ENCODE measurements at places on chromosomes 5 and 9.

DNA sequence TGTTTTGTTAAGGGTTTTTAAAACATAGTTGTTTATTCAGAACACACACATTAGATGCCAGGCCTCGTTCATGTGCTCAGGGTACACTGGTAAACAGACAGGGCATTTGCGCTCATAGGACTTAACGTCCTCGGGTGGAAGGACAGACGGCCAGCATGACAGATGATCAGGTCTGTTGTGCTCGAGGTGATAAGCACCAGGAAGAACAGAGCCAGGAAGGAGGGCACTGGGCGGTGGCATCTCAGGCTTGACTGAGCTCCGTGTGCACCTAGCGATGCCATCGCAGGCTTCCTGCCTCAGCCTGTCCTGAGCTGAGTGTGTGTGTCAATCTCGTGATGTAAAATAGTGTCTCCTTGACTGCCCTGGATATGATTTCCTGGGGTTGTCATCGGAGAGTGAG, 96.5 kb downstream of the EHMT1 start:
- DNase-seq = no peak
- H3K4me3 ChIP-seq = no peak overlapping the region
- no peaks in the 10 kb centered on the region for H3K27me3 ChIP-seq
- H3K27ac ChIP-seq = no peak overlapping the region

- no peak overlapping the region for H3K4me3 ChIP-seq
- H3K27ac ChIP-seq = peak overlapping the region; percentile 17
- H3K27me3 ChIP-seq = no peaks in the 10 kb centered on the region
- H3K36me3 ChIP-seq = no peaks in the 10 kb centered on the region
Observed at GRCh38 chr9:70262948-70263347, 4.2 kb downstream of the SMC5 start.

DNA sequence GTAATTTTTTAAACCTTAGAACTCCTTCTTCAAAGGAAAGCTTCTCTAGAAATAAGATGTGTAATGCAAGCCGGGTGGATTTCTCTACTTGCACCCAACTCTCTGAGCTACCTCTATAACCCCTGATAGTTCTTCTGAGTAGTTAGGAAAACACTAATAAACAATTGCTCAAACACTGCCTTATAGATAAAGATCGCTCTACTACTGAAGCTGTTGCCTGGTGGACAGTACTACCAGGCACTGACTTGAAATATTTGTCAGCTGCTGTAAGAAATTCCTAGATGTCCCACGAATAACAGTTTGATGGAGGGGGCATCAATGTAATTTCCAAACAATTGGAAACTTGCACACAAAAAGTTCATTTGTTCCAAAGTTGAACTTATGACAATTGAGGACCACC, 42.0 kb downstream of the NR3C1 start:
- peaks cover 6% of the 10 kb centered on the region for H3K4me1 ChIP-seq
- no peak for DNase-seq
- H3K27me3 ChIP-seq = no peaks in the 10 kb centered on the region
- no peaks in the 10 kb centered on the region for H3K36me3 ChIP-seq
- H3K27ac ChIP-seq = no peak overlapping the region

DNA sequence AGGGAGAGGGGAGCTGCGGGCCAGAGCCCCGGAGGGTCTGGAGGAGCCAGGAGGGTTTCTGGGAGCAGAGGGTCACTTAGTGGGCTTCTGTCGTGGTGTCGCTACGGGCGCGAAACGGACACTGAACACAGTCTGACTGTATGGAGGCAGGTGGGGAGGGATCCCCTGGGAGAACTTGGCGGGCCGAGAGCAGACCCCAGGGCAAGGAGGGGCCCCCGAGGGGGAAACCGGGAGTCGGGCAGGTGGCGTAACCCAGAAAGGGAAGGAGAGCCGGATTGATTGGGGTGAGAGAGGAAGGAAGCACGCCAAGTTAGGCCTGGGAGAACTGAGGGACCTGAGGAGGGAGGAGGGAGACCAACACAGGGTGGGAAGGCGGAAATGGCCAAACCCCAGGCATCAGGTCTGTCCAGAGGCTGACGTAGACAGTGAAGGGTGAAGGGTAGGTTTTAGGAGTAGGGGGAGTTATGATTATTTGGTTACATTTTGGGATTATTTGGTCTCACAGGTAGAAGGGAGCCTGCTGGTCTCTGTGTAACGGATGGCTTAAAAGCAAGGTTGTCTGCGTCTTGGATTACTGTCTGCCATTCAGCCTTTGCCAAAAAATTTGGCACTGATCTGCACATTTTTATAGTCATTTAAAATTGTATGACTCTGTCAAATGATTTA, 3.3 kb upstream of the MSMP start:
- peaks cover 14% of the 10 kb centered on the region for H3K4me1 ChIP-seq
- peak overlapping the region; percentile 99 for H3K27ac ChIP-seq
- DNase-seq = no peak
- H3K4me3 ChIP-seq = peak overlapping the region; percentile 57
- H3K36me3 ChIP-seq = no peaks in the 10 kb centered on the region

DNA sequence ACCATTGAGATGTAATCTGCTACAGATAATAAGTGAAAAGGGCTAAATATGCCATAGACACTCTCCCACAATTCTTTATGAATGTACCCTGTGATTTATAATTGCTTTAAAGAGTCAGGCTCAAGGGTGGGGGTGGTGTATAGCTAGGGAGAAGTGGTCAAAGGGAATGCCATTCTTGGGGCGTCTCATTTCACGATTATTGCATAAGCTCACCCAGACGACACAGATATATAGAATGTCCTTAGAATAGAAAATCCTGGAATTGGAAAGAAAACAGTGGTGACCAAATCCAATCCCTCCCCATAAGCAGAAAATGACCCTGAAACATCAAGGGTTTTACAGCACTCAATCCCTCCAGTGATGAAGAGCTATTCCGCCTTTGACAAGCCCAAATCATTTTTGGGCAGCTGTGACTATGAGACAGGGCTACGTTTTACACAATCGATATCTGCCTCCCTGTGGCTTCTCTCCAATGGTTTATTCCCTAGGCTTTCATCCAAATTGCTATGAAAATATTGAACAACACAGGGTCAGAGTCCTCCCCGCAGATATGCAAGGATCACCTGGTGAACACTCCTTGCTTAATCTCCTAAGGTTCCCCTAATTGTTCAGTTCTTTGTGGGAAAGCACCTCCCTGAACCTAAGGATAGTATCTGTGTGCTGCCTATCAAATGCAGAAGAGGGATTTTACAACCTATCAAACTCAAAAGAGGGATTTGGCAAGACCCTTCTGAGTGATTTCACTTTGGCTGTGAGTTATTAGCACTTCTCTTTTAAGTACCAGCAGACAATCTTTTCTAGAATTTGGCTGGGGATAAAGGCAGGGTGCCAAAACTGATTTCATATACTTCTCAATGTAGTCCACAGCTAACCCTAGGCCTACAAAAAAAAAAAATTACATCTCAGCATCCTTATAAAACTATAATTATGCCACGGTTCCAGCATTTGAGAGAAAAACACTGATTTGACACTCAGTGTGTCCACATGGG, 144.9 kb upstream of the CDH6 start:
- DNase-seq = no peak
- no peak overlapping the region for H3K27ac ChIP-seq
- H3K36me3 ChIP-seq = no peaks in the 10 kb centered on the region
- H3K4me1 ChIP-seq = no peaks in the 10 kb centered on the region
- no peaks in the 10 kb centered on the region for H3K27me3 ChIP-seq

DNA sequence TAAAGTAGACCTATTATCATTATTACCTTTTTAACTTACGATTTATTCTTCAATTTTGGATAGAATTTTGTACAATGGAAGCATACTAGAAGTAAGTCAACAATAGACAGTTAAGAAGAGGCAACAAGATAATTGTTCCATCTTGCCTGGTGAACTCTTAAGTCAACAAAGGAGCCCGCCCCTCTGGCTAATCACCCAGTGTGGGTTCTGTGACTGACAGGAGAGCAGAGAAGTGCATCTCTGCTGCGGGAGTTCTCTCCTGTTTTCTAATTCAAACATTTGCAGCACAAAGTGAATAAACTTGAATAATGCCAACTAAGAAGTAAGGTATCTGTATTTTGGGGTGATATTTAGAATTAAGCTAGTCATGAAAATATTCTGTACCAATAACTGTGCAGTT, 6.7 kb upstream of the ISL1 start:
- peaks cover 52% of the 10 kb centered on the region for H3K27me3 ChIP-seq
- no peak overlapping the region for H3K4me3 ChIP-seq
- no peaks in the 10 kb centered on the region for H3K36me3 ChIP-seq
- peaks cover 11% of the 10 kb centered on the region for H3K4me1 ChIP-seq
- peak overlapping the region; percentile 92 for H3K27ac ChIP-seq

GRCh38 chr5:132294728-132295504, 722 bp downstream of the SLC22A4 start:
- DNase-seq = peak; percentile 86
- no peaks in the 10 kb centered on the region for H3K27me3 ChIP-seq
- H3K4me1 ChIP-seq = peaks cover 9% of the 10 kb centered on the region
- H3K27ac ChIP-seq = peak overlapping the region; percentile 98
- H3K4me3 ChIP-seq = peak overlapping the region; percentile 42
- no peaks in the 10 kb centered on the region for H3K36me3 ChIP-seq

DNA sequence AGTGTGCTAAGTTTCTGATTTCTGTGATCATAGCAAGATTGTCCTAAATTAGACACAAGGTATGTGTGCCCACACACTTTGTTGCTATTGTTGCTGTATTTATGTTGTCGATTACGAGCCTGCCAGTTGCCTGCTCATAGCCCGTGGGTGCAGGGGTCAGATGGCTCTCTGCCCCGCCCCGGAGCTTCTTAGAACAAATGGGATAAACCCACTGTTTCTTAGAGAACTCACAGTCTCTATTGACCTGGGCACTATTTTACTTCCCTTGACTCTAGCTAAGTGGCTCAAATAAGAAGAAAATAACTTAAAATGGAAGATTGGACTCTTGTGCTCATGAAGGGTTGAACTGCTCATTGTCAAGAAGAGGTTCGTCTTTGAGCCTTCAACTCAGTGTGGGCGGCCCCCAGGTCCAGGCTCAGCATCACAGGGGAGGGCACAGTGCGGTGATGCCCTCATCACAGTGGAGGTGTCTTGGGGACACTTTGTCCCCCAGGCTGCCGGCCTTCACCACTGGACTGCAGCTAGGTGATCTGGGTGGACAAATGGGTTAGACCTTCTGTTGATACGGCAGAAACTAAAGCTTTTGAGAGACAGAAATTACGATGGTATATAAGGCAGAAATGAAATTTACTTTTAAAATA, 155.5 kb downstream of the TENT4A start:
- peak; percentile 14 for DNase-seq
- H3K27ac ChIP-seq = no peak overlapping the region
- H3K27me3 ChIP-seq = no peaks in the 10 kb centered on the region

- H3K27ac ChIP-seq = no peak overlapping the region
- no peaks in the 10 kb centered on the region for H3K27me3 ChIP-seq
- H3K36me3 ChIP-seq = no peaks in the 10 kb centered on the region
Observed at GRCh38 chr5:180214870-180215770, 6.1 kb upstream of the RASGEF1C start.

- no peak for DNase-seq
- no peaks in the 10 kb centered on the region for H3K27me3 ChIP-seq
- peaks cover 6% of the 10 kb centered on the region for H3K4me1 ChIP-seq
- H3K27ac ChIP-seq = no peak overlapping the region
Observed at GRCh38 chr5:134146651-134147518, 29.9 kb downstream of the SKP1 start.

GRCh38 chr9:89740722-89741121, 135.9 kb downstream of the GADD45G start:
- no peak overlapping the region for H3K4me3 ChIP-seq
- H3K27me3 ChIP-seq = no peaks in the 10 kb centered on the region
- H3K36me3 ChIP-seq = no peaks in the 10 kb centered on the region
- H3K27ac ChIP-seq = no peak overlapping the region

DNA sequence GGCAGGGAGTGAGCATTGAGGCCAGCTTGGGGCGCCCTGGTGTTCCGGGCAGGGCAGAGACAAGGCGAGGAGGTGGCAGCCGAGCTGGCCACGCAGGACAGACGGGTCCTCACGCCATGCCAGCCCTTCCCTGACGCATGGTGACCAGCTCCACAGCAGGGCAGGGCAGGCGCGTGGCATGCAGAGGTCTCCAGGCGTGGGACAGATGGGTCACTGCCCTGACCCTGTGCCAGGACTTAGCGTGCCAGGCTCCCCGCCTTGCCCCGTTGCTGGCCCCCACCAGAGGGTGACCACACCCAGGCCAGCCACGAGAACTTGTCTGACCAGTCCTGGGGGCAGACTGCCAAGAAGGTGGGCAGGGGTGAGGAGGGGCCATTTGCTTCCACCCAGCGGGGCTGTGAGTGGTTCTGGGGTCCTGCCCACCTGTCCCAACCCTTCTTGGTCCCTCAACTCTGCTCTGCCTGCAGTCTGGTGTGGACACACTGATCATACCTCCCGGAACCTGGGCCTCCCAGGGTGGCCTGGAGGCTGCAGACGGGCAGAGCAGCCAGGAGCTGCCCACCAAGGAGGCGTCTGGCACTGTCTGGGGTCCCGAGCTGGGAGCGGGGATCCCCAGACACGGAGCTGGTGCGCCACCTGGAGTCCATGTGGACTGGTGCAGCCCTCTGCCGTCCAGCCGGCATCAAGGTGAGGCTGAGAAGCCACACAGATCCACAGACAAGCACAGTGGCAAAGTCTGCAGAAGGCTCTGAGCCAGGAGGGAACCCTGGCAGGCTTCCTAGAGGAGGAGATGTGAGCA, at the start of gene RNF224:
Gene RNF224 (plus strand): TSS at position 449 of the 799 bp plus-strand sequence. CDS start 834 bp downstream, outside the sequence.
- H3K27ac ChIP-seq = peak within 1 kb of the TSS; percentile 46
- no peak within 1 kb of the TSS for H3K4me3 ChIP-seq
- DNase-seq = peak; percentile 90
- no peaks in the 10 kb centered on the region for H3K27me3 ChIP-seq
- peaks cover 56% of the 10 kb centered on the region for H3K4me1 ChIP-seq

GRCh38 chr9:13410566-13411031, 131.1 kb upstream of the MPDZ start:
- H3K4me3 ChIP-seq = no peak overlapping the region
- no peaks in the 10 kb centered on the region for H3K4me1 ChIP-seq
- H3K27me3 ChIP-seq = no peaks in the 10 kb centered on the region
- DNase-seq = no peak
